ENCODE measurements at places on chromosomes 1 and 21.

DNA sequence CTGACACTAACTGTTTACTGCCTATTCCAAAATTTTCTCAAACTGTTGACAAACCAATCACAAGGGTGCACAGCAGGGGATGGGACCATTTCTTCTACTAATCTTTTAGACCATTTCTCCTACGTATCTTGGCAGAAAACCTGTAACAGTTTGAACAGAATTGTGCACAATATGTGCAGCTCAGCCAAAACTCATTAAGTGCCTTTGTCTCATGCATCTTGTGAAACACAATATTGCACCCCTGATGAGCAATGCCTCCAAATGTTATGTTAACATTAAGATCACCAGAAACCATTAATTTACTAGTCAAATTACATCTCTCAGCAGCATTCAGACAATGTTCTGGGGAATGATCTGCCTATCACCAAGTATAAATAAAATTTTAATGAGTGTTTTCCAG lies 247.5 kb downstream of the NRIP1 start:
- no peak for DNase-seq

GRCh38 chr1:97396463-97396862 lies 524.4 kb downstream of the DPYD start:
- no peak for DNase-seq

- no peak for DNase-seq
Measured at GRCh38 chr21:21722731-21723130, 724.5 kb downstream of the NCAM2 start.

DNA sequence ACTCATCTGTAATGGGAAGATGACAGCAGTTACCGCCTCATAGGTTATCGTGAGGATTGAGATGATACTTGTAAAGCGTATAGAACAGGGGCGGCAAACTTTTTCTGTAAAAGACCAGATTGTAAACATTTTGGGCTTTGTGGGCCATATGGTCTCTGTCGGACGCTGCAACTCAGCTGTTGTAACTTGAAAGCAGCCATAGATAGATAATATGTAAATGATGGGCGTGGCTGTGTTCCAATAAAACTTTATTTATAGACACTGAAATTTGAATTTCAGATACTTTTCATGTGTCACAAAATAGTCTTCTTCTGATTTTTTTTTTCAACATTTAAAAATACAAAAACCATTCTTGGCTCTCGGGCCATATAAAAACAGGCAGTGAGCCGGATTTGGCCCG lies 15.8 kb downstream of the ACTL8 start:
- DNase-seq: no peak

- no peak for DNase-seq
Measured at GRCh38 chr21:28541371-28542112, 451.1 kb downstream of the LTN1 start.

DNA sequence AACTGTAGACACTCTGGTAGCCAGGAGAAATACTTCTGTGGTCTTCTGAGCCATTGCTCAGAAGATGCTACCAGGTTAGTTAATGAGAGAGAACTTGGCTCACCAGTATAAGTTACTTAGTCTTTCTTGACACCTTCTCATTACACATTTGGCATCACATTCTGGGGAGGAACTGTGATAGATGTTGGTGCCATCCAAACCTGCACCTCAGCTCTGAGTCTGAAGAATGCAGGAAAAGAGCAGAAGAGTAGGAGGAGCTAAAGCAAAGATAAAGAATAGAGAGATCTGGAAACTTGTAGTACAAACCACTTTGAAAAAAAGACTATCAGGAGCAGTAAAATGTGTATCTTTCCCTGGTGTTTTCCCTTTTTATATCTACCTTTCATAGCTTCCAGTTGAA lies 58.9 kb downstream of the RGL1 start:
- DNase-seq: no peak

DNA sequence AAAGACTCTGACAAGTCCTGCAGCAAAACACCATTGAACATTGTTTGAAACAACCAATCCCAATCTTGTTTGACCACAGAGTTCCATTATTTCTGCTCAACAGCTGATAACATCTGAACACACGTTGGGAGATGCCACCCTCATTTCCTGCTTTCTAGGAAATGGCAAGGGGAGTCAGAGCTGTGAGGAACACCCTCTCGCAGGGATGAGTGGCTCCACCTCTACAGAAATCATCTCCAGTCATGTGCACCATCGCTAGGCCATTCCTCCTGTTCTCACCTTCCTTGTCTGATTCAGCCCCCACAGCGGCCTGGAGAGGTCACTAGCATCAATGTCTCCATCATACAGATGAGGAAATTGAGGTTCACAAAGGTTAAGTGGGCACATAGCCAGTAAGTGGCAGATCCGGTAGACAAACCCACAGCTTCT lies 22.4 kb upstream of the RUNX3 start:
- DNase-seq: no peak

- DNase-seq: no peak
Measured at GRCh38 chr1:107404756-107405155, 263.9 kb downstream of the NTNG1 start.

GRCh38 chr1:229217716-229218115 lies 53.2 kb upstream of the RAB4A start:
- no peak for DNase-seq

DNA sequence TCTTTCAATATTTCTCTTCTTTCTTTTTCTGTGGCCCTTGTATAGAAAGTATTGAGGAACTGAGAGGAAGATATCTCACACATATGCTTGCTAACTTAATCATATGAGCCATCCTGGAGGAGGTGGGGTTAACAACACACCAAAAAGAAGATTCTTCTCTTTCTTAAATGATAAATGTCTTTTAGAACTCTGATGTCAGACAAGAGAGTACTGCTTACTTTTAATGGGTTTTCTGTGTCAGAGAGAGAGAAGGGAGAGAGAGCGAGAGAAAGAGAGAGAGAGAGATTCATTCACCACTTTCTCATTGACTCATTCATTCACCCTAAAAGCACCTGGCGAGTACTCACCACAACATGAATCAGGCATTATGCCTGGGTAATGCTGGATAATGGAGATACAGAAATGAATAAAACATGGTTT lies 250.3 kb upstream of the SGIP1 start:
- no peak for DNase-seq
